CD4-positive, CD25-positive, alpha-beta regulatory T cell (primary cell): ENCODE measurements at places on chromosomes 5 and 9. TPM values are rescaled to one million over a fixed set of nuclear protein-coding genes. Genes with fewer than 3 reads are reported as not detected.

Gene FAM169A
- 2.5 TPM for polyA plus RNA-seq

Gene KCNMB1
- not detected for polyA plus RNA-seq

Gene OR1J2
- polyA plus RNA-seq, result not detected

Gene CORO2A
- 14.1 TPM for polyA plus RNA-seq

Gene PSMD5
- polyA plus RNA-seq, result 30.4 TPM

Gene TNFAIP8
- 244 TPM for polyA plus RNA-seq

Gene PCDHB15
- polyA plus RNA-seq, result not detected

Gene PCDHGA5
- not detected for polyA plus RNA-seq

Gene RPL37
- 2,513 TPM for polyA plus RNA-seq

Gene CCNJL
- not detected for polyA plus RNA-seq

Gene SOX30
- polyA plus RNA-seq, result 0.62 TPM

Gene ZFP37
- 1.4 TPM for polyA plus RNA-seq

Gene RAB14
- 50.7 TPM for polyA plus RNA-seq

Gene SPAG8
- 1.3 TPM for polyA plus RNA-seq

Gene SERF1A
- not detected for polyA plus RNA-seq

Gene CEL
- polyA plus RNA-seq, result not detected

Gene CRHBP
- not detected for polyA plus RNA-seq

Gene BAAT
- polyA plus RNA-seq, result not detected

Gene MPDZ
- not detected for polyA plus RNA-seq

Gene GABRA6
- polyA plus RNA-seq, result not detected

Gene CCDC192
- not detected for polyA plus RNA-seq

Gene ORM2
- not detected for polyA plus RNA-seq

Gene NTRK2
- not detected for polyA plus RNA-seq

Gene ESM1
- 0.68 TPM for polyA plus RNA-seq

Gene LCN15
- not detected for polyA plus RNA-seq
